ENCODE measurements at places on chromosomes 12 and 14.
A peak's percentile ranks its signal among the peaks of the same experiment; 100 is the strongest.

- peak; percentile 44 for DNase-seq
These were observed 26.4 kb upstream of the GPR132 start for GRCh38 chr14:105091517-105092170.

GRCh38 chr12:56188131-56188777 lies 1.0 kb downstream of the SMARCC2 start:
- no peak for DNase-seq

- DNase-seq: no peak
These were observed 5.7 kb downstream of the ARPC3 start for GRCh38 chr12:110444455-110444854.

- DNase-seq: no peak
These were observed 227.6 kb upstream of the PDE3A start for GRCh38 chr12:20140751-20141150.

GRCh38 chr14:90560558-90560957 lies 163.7 kb downstream of the CALM1 start:
- DNase-seq: no peak

- no peak for DNase-seq
These were observed 102.8 kb upstream of the FGD4 start for GRCh38 chr12:32296567-32296966.

DNA sequence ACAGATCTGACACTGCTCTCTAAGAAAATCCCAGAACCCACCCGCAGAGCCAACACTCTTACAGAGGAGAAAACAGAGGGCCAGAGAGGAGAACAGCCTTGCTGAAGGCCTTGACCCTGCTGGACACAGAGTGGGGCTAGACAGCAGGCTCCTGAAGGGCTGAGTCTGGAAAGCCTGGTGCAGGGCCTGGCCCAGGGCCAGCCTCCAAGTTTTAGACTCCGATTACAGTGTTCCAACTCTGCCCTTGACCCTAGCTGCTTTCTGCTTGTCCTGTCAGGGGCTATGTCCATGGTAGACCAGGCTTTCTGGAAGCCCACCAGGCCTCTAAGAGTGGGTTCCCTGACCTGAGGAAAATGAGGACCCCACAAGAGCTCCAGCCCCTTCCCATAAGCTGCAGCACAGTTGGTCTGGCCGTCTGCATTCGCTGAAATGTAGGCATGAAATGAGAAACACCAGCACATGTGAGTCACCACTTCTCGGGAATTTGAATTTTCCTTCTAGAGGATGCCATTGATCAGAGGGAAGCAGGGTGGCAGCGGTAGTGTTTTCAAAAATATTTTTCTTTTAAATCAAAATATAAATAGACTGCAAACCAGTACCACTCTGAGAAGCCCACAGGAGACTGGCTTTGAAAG lies 154.4 kb downstream of the CALM1 start:
- DNase-seq: no peak

DNA sequence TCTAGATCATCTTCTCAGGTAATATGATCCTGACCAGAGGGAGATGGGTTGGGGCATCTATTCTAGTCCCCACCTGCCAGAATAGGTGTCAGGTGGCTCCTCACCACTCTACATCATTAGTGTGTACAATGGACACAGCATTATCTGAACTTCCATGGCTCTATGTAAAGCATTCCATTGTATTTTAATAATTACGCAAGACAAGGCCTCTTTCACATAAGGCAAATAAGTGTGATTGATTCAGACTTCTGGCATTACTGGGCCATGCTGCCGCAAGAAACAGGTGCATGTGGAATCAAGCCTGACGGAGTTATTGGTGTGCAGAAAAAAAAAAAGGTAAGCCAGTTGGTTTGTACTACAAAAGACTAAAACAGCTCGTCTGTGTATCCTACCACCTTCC lies 3.1 kb upstream of the DDHD1 start:
- no peak for DNase-seq

DNA sequence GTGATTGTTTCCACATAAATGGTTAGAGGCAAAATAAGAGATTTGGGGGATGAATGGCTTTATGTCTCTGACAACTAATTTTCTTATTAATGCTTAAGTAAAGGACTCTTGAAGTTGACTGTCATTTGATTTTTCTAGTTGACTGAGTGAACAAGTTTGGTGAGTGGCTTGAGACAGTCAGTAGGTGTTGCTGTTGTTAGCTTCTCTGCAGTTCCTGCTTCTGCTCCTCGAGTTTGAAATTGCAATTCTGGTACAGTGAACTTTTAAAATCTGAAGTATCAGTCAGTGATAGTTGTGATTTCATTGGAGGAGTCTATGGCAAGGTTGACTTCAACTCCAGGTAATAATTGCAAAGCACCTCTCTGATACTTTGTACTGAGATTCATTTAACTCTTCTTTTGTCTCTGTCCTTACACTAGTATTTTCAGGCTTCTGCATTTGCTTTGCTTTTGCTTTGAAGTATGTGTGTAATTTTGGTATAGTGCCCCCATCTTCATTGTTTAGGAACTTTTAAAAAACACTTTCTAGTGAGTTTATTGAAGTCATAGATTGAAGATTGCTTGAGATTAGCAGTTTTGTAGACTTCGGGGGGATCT lies 415.5 kb downstream of the PCNX1 start:
- DNase-seq: peak; percentile 77

DNA sequence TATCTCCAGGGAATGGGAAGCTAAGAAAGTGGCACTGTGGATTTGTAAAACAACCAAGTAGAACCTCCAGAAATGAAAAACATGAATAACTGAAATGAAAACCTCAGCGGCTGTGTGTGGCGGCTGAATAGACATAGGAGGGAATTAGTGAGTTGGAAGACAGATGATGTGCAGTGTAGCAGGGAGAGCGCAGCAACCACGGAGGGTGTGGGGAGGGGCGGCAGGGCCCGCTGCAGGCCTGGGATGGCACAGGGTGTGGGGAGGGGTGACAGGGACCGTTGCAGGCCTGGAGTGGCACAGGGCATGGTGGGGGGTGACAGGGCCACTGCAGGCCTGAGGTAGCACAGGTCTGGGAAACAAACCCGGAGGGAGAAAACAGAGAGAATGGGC lies 51.1 kb downstream of the BEGAIN start:
- DNase-seq: no peak
